ENCODE measurements at places on chromosomes 16 and 17. TPM values are rescaled to one million over a fixed set of nuclear protein-coding genes. Genes with fewer than 3 reads are reported as not detected.

CDH15 gene
- 0.09 TPM for total RNA-seq

CIBAR2 gene
- total RNA-seq: not detected

APOBR gene
- 1.1 TPM for total RNA-seq

EVI2B gene
- total RNA-seq: 3.3 TPM

PPP1R1B gene
- total RNA-seq: 5.3 TPM

TBX6 gene
- total RNA-seq: 0.80 TPM

ZNF200 gene
- total RNA-seq: 5.7 TPM

FBXO47 gene
- total RNA-seq: not detected

- DNase-seq: no peak
Measured at GRCh38 chr17:48756830-48757251, 28.3 kb upstream of the HOXB13 start.

- no peak for DNase-seq
Measured at GRCh38 chr17:79109584-79109983, 35.0 kb downstream of the ENGASE start.

DNA sequence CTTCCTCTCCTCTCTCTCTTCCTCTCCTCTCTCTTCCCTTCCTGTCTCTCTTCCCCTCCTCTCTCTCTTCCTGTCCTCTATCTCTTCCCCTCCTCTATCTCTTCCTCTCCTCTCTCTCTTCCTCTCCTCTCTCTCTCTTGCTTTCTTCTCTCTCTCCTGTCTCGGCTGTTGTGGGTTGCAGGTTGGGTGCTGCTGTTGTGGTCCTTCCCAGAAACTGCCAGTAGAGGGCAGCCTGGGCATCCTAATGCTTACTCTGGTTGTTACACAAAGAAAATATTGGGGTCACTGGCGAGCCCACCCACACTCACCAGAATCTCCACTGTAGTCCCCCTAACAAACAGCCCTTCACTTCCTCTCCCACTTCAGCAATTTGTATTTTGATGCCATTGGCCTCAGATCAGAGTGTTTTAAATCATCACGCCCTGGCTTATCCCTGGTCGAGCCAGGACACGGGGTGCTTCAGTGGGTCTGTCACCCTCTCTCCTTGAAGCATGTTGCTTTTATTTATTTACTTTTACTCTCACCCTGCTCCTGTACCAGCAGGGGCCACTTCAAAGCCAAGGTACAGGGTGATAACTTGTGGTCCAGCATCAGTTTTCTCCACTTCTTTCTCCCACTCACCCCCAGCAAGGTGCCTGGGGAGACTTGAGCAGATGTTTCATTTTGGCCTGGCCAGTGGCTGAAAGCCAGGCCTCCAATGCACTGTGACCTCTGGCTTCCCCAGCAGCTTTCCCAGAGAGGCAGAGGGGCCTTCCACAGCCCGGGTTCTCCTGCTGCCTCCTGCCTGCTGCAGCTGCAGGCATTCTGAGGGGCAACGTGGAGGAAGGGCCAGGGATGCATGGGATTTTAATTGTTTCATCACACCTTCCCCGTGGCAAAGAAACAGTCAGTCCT is 4.7 kb upstream of the MMP15 start:
- peak; percentile 59 for DNase-seq

DNA sequence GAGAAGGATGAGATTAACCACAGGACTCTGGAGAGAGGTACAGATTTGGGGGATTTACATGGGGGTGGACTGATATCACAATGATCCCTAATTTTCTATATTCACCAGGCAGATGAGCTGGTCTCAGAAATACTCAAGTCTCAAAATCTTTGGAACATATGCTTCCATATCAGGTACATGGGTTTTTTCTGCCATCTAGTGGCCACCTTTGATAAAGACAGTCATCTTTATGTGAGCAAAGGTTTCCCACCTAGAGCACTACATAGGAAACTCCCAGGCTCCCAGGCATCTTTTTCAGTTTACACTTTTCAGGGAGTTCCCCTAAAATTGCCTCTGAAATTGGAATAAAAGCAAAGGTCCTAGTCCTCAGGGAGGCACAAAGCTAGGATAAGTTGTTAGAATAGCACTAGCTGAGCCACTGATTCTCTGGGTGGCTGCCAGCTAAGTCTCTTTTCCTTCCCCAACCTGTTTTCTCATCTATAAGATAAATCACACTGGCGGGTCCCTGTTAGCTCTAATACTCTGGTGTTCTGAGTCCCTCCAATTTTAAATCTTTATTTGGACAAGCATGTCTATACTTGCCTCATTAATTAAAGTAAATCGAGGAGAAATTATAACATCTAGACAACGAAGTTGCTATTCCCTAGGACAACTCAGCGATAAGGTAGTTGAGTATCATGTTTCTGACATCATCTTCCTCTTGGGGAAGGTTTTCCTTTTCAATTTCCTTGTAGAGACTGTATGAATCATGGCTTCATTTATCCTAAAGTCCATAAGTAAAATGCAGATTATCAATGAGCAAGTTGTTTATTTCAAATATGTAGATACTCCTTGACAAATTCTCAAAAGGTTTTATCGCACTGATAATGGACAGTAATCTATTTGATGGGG is 19.0 kb upstream of the MON1B start:
- no peak for DNase-seq

GRCh38 chr16:86878236-86879080 is 300.1 kb downstream of the FOXL1 start:
- no peak for DNase-seq

GRCh38 chr17:55241097-55241496 is 23.7 kb upstream of the HLF start:
- no peak for DNase-seq

- no peak for DNase-seq
Measured at GRCh38 chr17:43574896-43575525, 28.9 kb upstream of the ETV4 start.

DNA sequence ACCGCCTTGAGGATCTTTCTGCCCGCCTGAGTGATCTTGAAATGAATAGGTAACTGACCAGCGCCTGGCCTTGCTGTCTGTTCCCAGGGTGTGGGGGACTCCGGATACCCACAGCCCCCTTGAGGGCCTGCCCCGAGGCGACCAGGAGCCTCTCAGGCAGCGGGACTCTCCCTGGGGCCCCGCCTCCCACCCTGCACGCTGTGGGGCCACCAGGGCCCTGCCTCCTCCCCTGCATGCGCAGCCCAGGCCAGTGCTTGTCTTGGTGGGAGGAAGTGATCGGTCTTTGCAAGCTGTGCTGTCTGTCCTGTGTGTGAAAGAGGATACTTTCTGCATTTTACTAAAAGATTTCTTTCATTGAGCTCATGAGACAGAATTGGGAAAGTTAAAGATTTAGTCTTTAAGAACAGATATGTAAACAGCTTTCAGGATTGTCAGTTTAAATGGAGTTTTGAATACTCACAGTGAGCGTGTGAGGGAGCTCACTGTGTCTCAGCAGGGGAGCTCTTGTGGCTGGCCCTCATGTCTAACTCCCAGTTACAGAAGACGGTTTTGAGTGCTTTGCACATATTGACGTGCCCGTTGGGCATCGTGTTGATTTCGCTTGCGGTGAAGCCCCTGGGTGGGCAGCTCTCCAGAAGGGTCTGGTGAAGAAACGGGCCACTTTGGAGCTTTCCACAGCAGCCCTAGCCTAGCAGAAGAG is 36.1 kb upstream of the CAPN15 start:
- no peak for DNase-seq
